ENCODE measurements at places on chromosomes 3 and 15. TPM values are rescaled to one million over a fixed set of nuclear protein-coding genes. Genes with fewer than 3 reads are reported as not detected.

The C2CD4A gene
- not detected for polyA plus RNA-seq

The TOMM70 gene
- polyA plus RNA-seq, result 93.7 TPM

The CHRNA5 gene
- polyA plus RNA-seq, result 4.6 TPM

The SAMMSON gene
- polyA plus RNA-seq, result not detected

The CEP63 gene
- polyA plus RNA-seq, result 13.3 TPM

The TEX55 gene
- not detected for polyA plus RNA-seq

The NCEH1 gene
- 2.1 TPM for polyA plus RNA-seq

The CCK gene
- not detected for polyA plus RNA-seq

The CASR gene
- polyA plus RNA-seq, result not detected

The PTH1R gene
- not detected for polyA plus RNA-seq

The C3orf49 gene
- polyA plus RNA-seq, result not detected

The HCLS1 gene
- polyA plus RNA-seq, result 0.28 TPM

The MAGI1 gene
- 44.7 TPM for polyA plus RNA-seq

The PLA2G4F gene
- polyA plus RNA-seq, result not detected

The SCN5A gene
- polyA plus RNA-seq, result not detected

The KLHL6 gene
- polyA plus RNA-seq, result not detected

The BCHE gene
- polyA plus RNA-seq, result 2.0 TPM

The DPPA2 gene
- not detected for polyA plus RNA-seq

The MAN2C1 gene
- 340 TPM for polyA plus RNA-seq

The PLA2G4D gene
- not detected for polyA plus RNA-seq

The TLNRD1 gene
- polyA plus RNA-seq, result 8.2 TPM

The GOLGA8M gene
- polyA plus RNA-seq, result not detected

The FBXO40 gene
- polyA plus RNA-seq, result not detected

The TRPM1 gene
- polyA plus RNA-seq, result not detected

The GOLGA6D gene
- polyA plus RNA-seq, result not detected

The PARP15 gene
- polyA plus RNA-seq, result not detected

The RHOV gene
- 2.8 TPM for polyA plus RNA-seq

The KLHL40 gene
- not detected for polyA plus RNA-seq

The GABRA5 gene
- polyA plus RNA-seq, result 25.3 TPM

The CCDC54 gene
- polyA plus RNA-seq, result not detected

The FEZF2 gene
- not detected for polyA plus RNA-seq

The CHRM5 gene
- 0.10 TPM for polyA plus RNA-seq

The MBD4 gene
- 50.0 TPM for polyA plus RNA-seq

The CLDN11 gene
- polyA plus RNA-seq, result 0.98 TPM

The ALDH1A2 gene
- 0.72 TPM for polyA plus RNA-seq

The TWF2 gene
- 58.5 TPM for polyA plus RNA-seq

The SAMD7 gene
- polyA plus RNA-seq, result not detected

The PLA2G4E gene
- polyA plus RNA-seq, result not detected

The MFN1 gene
- 78.8 TPM for polyA plus RNA-seq

The PLSCR2 gene
- polyA plus RNA-seq, result not detected

The ADCY5 gene
- 8.4 TPM for polyA plus RNA-seq

The P2RY1 gene
- 3.0 TPM for polyA plus RNA-seq

The AMT gene
- 6.1 TPM for polyA plus RNA-seq

The DZIP1L gene
- polyA plus RNA-seq, result 1.7 TPM

The CLRN1 gene
- polyA plus RNA-seq, result 0.18 TPM

The STRIT1 gene
- 1.1 TPM for polyA plus RNA-seq

The SPINT1 gene
- polyA plus RNA-seq, result 0.18 TPM

The SEMA5B gene
- 3.8 TPM for polyA plus RNA-seq

The EXD1 gene
- polyA plus RNA-seq, result 0.40 TPM

The DUOXA2 gene
- polyA plus RNA-seq, result not detected

All from neural cell (in vitro differentiated cells).